ENCODE measurements at places on chromosomes 3 and 15.

- no peak for DNase-seq
These were observed 108.1 kb downstream of the USP13 start for GRCh38 chr3:179760944-179761343.

GRCh38 chr3:156760333-156760732 is 65.8 kb upstream of the LEKR1 start:
- no peak for DNase-seq

DNA sequence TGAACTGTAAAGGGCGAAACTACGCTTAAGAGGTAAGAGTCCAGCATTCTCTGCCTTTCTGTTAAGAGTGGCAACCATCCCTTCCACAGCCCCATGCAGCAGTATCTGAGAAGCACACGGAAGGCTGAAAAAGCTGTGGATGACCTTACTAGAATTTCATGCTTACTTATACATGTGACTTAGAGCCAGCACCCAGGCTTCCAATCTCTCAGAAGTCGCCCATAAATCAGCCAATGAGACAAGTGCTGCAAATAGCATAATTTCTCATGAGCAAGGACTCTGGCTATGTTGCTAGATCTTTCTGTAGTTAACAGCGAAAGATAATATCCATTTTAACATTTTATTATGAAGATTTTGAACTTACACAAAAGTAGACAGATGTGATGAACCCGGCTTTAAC is 65.3 kb downstream of the IGF2BP2 start:
- DNase-seq, result no peak

DNA sequence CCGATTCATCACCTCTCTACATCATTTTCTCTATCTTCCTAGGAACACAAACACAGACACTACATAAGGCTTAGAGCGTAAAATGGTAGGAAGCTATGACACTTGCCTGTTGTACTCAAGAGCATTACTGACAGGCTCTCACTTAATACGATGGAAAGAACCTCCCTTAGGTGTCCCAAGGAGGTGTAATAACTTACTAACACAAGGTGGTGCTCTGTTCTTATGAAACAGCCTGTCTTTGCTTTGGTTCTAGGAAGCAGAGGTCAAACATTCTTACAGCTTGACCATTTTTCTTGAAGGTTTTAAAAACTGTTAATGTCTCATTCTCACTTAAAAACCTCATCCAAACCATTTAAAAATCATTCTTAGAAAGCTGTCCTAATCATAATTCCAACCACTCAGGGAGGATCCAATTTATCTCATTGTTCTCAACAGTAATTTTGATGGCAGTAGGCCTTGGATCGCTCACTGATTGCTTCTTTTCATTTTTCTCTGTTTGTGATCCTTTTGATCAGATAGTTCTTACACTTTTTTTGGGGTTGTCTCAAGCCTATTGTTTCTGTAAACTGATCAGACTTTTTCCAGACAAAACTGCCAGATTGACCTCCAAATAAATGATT is 317.8 kb upstream of the AGTR1 start:
- no peak for DNase-seq

- DNase-seq, result no peak
These were observed 218.1 kb downstream of the TP63 start for GRCh38 chr3:189849262-189849661.

GRCh38 chr3:36804295-36805055 is 40.1 kb upstream of the DCLK3 start:
- DNase-seq, result no peak

DNA sequence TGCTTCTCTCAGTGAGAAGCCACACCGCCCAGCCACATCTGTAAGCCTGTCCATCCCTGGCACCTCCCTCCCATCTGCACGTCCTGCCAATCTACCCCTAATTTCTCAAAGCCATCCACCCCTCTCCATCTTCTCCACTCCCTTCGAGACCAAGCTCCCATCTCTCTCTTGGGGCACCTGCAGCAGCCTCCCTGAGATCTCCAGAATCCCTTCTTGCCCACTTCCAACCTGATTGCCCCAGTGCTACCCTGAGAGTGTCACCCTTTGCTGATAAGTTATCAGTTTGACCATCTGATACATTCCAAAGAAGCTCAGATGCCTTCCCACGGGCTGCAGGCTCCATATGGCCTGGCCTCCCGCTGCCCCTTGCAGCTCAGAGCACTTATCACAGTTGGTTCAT is 496.1 kb downstream of the SHQ1 start:
- DNase-seq, result no peak

DNA sequence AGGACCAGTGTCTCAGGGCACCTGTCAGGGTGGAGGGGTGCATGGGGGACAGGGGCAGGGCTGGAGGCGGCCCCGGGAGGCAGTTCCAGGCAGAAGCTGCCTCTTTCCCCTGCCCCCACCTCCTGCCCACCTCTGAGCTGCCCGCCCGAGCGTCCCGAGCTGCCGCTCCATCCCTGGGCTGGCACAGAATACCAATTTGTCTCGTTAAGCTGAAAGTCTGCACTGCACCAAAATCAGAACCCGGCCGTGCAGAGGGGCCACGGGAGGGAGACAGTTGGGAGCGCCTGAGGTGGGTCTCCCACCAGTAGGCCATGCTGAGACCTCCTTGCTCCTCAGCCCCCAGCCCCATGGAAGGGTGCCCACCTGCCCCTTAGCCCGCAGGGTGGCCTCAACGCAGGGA is 1.3 kb upstream of the ATP2B2 start:
- no peak for DNase-seq

GRCh38 chr15:81962482-81962881 is 83.3 kb downstream of the MEX3B start:
- no peak for DNase-seq

GRCh38 chr3:71311661-71312046 is 271.9 kb downstream of the FOXP1 start:
- no peak for DNase-seq

GRCh38 chr3:113277414-113277813 is 66.1 kb downstream of the BOC start:
- no peak for DNase-seq

GRCh38 chr3:171160325-171160724 is 133.8 kb upstream of the SLC2A2 start:
- no peak for DNase-seq

- DNase-seq, result no peak
These were observed 17.0 kb upstream of the CMC1 start for GRCh38 chr3:28224430-28224829.

DNA sequence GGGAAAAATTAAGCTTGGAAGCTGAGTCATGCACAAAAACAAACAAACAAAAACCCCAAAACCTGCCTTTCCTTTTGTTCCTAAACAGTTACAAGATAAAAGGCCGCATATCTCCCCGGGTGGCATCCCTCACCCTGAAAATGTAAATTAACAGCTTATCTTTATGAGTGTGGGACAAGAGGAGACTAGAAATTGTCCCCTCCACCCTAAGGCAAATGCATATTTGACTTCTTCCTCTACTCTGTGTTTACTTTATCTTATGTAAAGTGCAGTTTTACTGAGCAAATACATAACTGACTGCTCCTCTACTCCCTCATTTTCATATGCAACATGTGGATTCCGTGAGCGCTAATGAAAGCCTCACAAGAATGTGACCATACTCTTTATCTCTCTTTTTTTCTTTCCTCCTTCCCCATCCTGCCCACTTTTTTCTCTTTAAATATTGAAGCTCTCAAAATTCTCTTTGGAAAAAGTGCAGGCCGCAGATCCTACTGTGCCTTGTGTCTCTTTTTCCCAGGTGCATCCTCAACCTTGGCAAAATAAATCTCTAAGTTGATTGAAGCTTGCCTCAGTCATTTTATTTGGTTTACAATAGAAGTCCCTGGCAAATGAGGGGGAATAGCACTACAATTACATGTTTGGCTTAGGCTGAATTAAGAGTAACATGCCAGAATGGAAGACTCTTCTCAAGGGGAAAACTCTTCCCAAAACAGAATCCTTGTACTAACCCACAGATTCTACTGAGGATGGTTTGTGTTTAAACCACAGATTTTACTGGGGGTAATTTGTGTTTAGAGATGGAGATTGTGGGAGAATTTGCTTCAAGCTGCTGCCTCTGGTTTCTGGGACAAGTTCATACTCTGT is 72.7 kb upstream of the WDR72 start:
- DNase-seq, result no peak

DNA sequence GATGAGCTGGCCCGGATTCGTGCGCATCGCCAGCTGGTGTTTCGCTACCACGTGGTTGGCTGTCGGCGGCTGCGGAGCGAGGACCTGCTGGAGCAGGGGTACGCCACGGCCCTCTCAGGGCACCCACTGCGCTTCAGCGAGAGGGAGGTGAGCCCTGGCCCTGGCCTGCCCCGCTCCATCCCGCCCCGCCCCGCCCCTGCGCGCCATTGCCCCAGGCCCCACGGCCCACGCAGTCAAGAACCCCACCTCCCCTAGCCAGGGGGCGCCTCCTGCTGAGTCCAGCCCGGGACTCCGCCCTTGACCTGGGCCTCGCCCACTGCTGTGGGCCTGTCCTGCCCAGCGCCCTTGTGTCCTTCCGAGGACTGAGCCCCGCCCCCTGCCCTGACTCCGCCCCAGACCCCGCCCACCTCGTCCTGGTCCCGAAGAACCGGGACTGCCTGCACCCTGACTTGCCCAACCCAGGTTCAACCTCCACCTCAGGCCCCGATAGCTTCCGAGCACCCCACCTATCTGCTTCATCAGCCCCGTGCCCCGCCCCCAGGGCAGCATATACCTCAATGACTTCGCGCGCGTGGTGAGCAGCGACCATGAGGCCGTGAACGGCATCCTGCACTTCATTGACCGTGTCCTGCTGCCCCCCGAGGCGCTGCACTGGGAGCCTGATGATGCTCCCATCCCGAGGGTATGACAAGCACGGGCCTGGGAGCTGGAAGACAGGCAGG is 14.8 kb downstream of the NT5DC2 start:
- no peak for DNase-seq

- no peak for DNase-seq
These were observed 32.2 kb upstream of the GREM1 start for GRCh38 chr15:32685576-32685975.

DNA sequence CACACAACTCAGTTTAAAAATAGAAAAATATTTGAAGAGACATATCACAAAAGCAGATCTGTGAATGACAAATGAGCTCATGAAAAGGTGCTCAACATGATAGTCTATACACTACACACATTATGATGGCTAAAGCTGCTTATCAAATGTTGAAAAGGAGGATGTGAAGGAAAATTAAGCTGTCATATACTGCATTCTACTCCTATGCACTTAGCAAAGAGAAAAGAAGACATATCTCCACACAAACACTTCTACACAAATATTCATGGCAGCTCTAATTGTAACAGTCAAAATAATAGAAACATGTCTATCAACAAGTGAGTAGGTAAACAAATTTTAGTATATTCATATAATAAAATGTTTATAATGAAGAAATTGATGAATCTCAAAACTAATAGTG is 540.5 kb downstream of the PLOD2 start:
- no peak for DNase-seq

DNA sequence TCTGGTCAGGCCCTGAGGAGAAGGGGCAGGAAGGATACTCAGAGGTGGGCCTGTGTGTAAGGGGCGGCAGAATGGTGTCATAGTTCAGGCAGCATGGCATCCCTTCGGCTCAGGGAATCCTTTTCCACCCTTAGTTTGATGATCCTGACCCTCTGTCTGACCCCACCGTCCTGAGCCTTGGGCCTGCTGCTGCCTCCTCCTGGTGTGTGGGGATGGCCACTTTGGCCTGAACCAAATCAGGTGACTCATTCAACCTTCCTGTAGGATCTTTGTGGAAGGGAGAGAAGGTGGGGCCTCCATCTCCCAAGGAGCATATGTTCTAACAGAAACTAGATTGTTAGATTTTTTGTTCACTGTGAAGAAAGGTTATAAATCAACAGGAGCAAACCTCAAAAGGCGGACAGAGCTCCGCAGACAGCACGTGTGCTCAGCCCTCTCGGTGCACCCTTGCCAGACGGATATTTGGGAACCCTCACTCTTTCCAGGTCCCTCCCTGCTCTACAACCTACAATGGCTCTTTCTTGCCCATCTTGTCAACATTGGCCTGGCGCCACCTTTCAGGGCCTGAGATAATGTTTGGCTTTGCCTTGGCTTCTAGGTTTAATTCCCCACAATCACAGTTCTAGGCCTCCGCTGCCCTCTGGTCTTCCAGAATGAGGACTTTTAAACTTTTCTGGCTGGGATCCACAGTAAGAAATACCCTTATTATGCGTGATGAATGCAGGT is 21.7 kb downstream of the THSD4 start:
- DNase-seq, result no peak

GRCh38 chr3:16916840-16917239 is 32.1 kb downstream of the PLCL2 start:
- DNase-seq, result no peak

DNA sequence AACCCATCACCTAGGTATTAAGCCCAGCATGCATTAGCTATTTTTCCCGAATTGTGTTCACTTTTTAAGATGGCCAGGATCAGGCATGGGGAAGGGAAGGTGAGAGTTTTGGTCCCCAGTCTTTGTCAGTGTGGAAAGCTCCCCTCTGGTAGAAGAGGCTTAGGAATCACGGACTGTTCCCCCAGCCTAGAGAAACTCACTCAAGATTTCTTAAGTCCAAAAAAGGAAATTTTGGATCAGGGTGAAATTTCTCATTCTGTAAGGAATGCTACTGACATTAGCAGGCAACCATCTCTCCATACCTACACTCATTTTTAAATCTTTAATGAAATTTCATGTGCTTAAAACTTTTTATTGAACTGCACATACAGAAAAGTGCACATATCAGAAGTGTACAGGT is 70.3 kb upstream of the GALNT15 start:
- no peak for DNase-seq

GRCh38 chr15:41659190-41659589 is 1.0 kb upstream of the MGA start:
- no peak for DNase-seq

Data from SK-N-MC (cell line).